RKO (cell line): ENCODE measurements at places on chromosomes 7 and 10.
A peak's percentile ranks its signal among the peaks of the same experiment; 100 is the strongest.

DNA sequence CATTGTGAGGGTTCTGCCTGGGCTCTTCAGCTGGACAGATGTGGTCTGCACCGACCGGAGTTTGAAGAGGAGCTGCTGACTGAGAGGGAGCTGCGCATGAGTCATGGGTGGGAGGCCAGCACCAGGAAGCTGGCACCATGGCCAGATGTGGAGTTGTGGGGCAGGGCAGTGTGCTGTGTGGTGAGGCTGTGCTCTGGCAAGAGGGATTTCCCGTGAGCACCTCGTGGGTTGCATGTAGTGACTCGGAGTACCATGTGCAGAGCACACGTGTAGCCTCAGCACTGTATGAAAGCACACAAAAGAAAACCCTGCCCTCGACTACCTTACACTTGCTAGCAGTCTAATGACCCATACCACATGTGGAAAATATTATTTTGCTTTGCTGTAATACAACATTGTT is 103.4 kb downstream of the WNT2 start:
- DNase-seq: peak; percentile 9

DNA sequence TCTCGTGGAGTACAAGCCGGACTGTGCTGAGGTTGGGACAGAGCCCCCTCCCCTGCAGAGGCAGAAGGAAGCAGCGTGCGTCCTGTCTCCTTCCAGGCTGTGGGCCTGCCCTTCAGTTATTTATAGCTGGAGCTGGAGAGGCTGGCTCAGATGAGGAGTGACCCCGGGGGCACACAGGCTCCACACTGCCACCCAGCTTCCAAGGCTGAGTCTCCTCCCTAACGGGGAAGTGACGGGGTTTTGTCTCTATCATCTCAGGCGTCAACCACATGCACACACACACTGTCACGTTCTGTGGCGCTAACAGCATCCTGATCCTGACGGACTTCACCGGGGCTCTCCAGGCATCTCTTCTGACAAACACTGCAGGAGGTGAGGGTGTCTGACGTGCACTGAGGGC is 25.4 kb downstream of the AMZ1 start:
- no peak for DNase-seq

- DNase-seq: no peak
Observed at GRCh38 chr7:1151156-1151555, 8.8 kb downstream of the ZFAND2A start.

DNA sequence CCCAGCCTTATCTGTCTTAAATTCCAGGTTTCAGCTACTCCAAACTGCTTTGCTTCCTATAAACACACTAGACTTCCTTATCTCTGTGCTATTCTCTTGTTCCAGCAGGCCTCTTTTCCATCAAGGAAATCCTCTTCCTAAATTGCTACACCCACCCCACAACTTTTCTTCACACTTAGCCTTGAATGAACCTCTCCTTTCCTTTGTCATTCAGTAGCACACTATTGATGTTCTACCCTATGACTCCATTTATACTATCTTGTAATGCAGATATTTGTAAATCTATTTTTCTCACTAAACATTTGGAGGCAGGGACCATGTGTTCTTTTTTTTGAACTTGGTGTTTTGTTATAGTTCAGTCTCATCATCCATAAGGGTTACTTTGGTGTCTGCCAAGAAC is 3.7 kb downstream of the SLC16A9 start:
- DNase-seq: no peak

DNA sequence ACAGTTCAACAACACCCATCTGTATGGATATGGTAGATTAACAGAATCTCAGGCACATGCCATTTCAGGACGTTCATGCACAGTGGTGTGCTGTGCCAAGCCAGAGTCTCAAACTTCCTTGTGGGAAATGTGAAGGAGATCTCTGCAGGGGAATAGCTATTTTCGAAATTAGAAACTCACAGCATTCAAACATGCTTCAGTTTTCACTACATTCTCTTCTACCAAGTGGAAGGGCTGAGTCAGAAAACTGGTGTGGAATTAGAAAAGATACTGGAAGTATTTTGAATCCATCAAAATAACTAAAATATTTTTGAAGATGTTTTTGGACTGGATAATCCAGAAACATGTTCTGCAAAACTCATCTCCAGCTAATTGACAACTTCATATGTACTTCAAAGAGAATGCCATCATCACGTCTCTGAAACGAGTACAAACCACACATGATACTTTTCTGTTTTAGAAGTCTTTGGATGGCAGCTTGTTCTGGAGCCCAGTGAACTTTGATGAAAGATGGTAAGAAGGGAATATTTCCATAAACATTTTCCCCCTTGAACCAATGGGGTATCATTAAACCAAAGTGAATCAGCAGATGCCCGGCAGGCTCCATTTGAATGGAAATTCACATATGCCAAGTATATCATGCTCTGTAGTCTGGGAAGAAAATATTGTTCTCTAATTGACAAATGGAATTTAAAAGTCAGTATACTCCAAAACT is 616.3 kb upstream of the IGFBP3 start:
- DNase-seq: no peak

- no peak for DNase-seq
Observed at GRCh38 chr10:62348029-62348428, 26.1 kb upstream of the ZNF365 start.

GRCh38 chr7:50866343-50867033 is 83.8 kb upstream of the GRB10 start:
- DNase-seq: no peak

GRCh38 chr10:124616040-124616835 is 127.9 kb downstream of the FAM53B start:
- no peak for DNase-seq

DNA sequence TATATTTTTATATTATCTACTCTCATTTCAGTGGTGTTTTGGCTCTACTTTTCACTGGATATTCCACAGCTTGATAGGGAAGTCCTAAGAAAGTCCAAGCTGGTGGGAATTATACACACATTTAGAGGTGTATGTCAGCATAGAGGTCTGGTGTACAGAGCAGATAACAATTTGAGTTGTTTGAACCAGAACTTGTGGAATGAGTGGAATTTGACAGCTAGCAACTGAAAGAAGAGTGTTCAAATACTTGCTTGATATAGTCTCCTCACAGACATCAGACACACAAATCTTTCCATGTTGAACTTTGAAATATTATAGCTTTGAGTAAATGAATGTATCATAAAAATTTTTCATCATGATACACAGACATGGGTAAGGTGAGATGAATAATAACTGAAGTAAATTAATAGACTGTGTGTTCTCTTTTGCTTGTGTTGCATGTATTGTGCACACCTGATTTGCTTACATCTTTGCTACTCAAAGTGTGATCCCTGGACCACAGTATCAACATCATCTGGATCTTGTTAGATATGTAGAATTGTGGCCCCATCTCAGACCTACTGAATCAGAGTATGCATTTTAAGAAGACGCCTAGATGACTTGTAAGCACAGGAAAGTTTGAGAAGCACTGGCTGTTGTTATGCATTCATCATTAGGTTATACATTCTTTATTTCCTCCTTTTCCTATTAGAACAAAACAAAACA is 91.5 kb downstream of the ABCA13 start:
- no peak for DNase-seq

GRCh38 chr10:3217301-3217700 is 44.7 kb upstream of the PITRM1 start:
- no peak for DNase-seq

- DNase-seq: peak; percentile 40
Observed at GRCh38 chr10:58952747-58953466, 223.5 kb upstream of the PHYHIPL start.

- no peak for DNase-seq
Observed at GRCh38 chr7:149625947-149626392, 128.4 kb upstream of the ZNF746 start.

GRCh38 chr7:30863706-30864035 is 48.0 kb upstream of the AQP1 start:
- DNase-seq: no peak

DNA sequence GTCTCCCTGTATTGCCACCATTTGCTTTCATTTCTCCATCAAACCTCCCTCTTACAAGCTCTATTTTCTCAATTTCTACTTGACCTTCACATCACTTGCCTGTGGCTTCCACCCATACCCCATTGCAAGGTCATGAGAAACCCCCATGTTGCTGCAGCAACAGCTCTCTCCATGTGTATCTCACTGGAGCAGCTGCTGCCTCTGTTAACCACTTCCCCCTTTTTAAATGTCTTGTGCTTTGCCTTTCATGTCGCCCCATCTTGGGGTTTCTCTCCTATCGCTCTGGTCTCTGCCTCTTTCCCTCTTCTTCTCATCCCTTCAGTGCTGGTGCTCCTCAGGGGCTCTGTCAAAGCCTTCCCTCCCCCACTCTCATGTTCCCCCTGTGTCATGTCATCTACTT is 148.8 kb downstream of the CHN2 start:
- no peak for DNase-seq

- DNase-seq: no peak
Observed at GRCh38 chr10:11898033-11898371, 74.8 kb downstream of the PROSER2 start.

DNA sequence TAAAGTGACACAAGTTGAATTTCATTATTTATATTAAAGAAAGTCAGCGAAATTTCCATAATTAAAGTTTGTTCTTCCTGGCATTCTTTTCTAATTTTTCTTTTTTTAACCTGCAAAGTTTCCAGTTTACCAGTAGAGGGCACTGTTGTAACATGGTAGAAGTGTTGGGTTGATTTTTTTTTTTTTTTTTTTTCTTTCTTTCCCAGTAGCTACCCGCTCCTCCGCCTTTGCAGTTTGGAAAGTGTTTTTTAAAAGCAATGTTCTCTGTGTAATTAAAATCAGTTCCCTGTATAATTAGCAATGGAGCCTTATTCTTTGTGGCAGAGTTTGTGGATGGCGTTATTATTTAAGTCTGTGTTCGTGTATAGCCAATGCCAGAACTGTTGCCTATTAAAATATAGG is 53.7 kb downstream of the TAF3 start:
- DNase-seq: peak; percentile 65
